ENCODE measurements at places on chromosomes 3 and 15. TPM values are rescaled to one million over a fixed set of nuclear protein-coding genes. Genes with fewer than 3 reads are reported as not detected.

GRCh38 chr15:49741712-49742111, 120.9 kb downstream of the DTWD1 start:
- no peak for DNase-seq

DNA sequence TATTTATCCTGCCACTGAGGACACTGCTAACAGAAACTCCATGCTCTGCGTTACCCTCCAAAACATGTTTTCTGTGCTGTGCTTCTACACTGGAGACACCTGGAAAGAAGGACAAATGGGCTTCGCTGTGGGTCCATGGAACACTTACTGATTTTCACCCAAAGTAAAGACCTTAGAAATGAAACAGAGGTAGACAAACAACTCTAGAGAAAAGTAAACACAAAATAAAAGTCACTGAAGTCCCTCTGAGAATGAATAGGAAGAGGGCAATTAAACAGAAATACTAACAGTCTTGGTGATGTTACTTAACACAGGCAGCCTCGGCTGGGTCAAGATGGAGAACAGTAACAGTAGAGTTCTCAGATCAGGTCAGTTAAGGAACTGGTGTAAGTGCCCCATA, 6.7 kb upstream of the STIMATE start:
- DNase-seq: no peak

DNA sequence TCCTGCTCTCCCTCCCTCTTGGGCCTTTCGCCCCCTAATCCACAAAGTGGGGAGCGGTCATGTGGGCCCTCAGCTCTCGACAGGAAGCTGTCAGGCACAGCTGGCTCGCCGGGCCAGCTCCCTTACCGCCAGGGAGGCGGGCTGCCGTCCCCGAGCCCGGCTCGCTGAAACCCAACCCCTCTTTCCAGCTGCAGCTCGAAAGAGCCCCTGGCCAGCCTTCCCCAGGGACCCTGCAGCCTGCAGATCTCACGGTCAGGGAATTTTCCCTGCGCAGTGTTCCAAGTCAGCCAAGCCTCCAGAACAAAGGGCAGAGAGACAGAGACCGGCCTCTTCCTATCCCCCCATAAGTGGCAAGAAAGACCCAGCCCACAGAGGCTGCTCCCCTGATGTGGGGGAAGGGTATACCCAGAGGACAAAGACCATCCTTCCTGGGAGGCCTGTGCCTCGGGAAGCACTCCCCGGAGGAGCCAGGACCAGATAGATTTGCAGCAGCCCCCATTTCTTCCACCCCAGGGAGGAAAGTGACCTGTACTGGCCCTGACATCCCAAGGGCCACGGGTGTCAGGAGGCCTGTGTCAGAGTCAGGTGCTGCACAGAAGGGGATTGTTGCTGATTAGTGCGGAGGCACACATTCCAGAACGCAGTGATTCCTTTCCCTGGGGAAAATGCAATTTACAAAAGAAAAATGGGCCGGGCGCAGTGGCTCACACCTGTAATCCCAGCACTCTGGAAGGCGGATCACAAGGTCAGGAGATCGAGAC, 32.6 kb downstream of the MAGEF1 start:
- DNase-seq: no peak

DNA sequence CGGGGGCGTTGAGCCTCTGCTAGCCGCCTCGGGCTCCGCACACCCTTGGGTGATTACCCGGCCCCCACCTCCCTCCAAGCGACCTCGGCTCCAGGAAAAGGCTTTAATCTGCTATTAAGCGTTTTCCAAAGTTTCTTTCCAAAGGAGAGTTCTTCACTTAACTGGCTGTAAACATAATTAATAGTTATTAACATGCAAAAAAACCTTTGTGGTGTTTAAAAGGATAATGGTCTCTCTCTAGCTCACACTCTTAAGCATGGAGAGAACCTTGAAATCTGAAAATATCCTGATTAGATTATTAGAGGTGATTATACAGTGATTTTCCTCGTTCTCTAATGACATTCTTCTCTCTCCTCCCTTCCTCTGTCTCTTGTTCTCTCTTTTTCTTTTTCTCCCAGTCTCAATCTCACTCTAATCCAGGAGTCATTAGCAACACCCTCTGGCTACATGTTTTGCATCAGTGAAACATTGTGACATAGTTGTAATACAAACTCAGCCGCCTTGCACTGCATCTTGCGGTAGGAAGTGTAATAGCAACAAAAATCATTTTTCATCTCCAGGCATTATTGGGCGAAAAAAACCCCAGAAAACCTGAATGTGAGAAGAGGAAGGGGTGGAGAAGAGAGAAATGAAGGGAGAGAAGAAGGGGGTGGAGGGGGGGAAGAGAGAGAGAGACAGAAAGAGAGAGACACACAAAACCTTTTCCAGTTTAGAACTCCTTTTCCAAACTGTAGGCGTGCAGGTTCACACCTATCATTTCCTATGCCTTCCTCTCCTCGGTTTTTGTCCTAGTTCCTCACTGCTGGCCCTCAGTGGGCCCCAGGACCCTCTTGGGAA, 24.4 kb downstream of the NR2F2 start:
- no peak for DNase-seq

GRCh38 chr3:123524981-123525380, 59.9 kb downstream of the HACD2 start:
- DNase-seq: no peak

- no peak for DNase-seq
These were observed 9.3 kb upstream of the CX3CR1 start for GRCh38 chr3:39289107-39289506.

- no peak for DNase-seq
These were observed 357.1 kb upstream of the KCNH8 start for GRCh38 chr3:18791182-18791581.

DNA sequence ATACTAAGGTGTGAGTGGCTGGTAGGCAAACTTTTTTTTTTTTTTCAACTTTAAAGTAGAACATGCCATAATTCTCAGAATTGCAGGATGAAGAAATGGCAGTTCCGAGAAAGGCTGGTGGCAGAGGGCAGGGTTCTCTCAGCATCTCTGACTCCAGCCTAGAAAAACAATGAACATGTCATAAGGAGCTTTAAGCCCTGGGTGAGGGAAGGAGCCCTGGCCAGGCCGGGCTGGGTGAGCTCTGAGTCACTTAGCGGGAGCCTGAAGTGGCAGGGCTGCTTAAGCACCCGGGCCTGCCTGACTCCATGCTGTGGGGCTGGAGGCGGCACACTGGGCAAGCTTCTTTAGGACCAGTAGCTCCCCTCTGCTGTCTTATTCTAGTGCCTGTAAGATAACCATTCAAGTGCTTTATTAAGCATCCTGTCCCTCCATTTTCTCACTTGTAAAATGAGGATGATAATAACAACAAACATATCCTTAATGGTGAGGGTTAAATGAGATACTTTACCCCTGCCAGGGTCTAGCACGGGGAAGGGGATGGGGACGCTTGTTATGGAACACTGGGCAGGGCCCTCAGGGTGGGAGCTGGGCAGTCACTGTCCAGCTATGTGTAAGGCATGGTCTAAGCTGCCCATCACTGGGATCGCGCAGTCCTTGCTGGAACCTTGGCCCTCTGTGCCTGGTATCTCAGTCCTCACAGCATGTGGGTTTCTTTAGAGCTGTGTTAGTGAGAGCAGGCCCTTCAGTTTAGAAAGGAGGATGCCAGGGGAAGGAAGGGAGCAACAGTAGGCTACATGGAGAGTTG, 18.4 kb downstream of the SMAD6 start:
- DNase-seq: peak; percentile 69

DNA sequence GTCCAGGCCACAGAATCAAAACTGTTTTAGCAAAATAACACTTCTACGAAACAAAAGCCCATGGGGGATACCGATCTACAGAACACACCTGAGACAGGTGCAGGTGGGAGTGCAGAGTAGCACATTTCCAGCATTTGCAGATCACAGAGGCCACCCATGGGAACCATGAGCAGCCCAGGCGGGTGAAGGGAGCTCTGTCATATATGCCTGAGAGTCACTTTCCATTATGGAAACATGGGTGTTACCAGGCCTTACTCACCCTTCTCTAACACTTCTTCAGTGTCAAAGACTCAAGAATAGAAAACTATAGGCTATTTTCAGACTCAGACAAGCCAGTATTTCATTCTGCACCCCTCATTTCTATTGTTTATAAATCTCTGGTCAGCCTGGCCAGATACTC, 3.5 kb downstream of the PLA1A start:
- peak; percentile 37 for DNase-seq

- peak; percentile 93 for DNase-seq
These were observed 6.4 kb downstream of the CELSR3 start for GRCh38 chr3:48656061-48656840.

DNA sequence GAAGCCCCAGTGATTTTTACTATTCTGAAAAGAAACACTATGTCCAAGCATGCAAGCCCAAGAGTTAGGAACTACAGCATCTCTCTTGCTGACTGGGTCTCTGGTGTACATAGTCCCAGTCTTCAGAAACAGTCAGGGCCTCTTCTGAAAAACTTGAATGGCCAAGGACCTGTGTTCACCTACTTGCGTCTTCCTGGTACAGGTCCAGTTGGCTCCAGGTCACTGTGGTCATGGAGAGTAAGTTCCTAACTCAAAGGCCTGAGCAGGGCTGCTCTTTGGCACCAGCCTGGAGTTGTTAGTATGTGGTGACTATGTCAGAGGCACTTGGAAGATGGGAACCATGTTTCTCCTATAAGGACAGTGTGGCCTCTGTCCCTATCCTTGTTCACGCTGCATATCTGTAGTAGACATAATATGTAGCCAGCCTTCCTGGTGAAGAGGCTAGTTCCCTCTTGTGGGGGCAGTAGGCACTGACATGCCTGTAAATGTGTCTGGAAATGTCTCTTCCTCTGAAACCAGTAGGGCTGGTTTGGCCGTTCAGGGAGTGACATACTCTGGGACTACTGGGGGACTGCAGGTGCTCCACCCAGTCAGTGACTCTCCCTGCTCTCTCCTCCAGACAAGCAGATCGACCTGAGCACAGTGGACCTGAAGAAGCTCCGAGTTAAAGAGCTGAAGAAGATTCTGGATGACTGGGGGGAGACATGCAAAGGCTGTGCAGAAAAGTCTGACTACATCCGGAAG, 2.6 kb upstream of the RBM15B start:
- no peak for DNase-seq

- no peak for DNase-seq
These were observed 74.7 kb upstream of the CNTN4 start for GRCh38 chr3:2023959-2024358.

Gene CMC1
- 22.4 TPM for total RNA-seq

Gene MAP1A
- total RNA-seq: 0.86 TPM

Gene LIPC
- 1.2 TPM for total RNA-seq

Gene IL17RC
- total RNA-seq: 0.32 TPM

Gene CADPS
- total RNA-seq: not detected

All from activated CD8-positive, alpha-beta T cell treated with anti-CD3 and anti-CD28 coated beads for 36 hours (primary cell).